Urinary bladder (tissue), 4 donors: ENCODE measurements at places on chromosomes 6 and 20. TPM values are rescaled to one million over a fixed set of nuclear protein-coding genes. Genes with fewer than 3 reads are reported as not detected.

The BNIP5 gene
- polyA plus RNA-seq, result not detected

The TTK gene
- polyA plus RNA-seq, result 0.23 TPM

The NUP43 gene
- polyA plus RNA-seq, result 10.8 TPM

DNA sequence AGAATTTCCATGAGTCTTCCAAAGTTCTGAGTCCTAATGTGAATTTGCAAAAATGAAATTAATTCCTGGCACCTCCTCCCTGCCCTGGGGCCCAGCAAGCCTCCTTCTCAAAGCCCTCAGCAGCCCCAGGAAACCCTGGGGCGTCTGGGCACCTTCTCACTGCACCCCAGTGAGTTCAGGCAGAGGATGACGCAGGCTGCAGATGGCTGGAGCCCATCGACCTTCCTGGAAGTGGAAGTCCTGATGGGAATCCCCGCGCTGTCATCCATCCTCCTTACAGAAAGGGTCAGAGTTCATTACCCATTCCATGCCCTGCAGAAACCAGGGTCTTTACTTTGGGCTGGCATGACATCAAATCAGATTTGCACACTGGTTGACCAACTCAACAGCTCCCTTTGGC, 31.6 kb downstream of the DLL1 start:
- DNase-seq, result no peak

DNA sequence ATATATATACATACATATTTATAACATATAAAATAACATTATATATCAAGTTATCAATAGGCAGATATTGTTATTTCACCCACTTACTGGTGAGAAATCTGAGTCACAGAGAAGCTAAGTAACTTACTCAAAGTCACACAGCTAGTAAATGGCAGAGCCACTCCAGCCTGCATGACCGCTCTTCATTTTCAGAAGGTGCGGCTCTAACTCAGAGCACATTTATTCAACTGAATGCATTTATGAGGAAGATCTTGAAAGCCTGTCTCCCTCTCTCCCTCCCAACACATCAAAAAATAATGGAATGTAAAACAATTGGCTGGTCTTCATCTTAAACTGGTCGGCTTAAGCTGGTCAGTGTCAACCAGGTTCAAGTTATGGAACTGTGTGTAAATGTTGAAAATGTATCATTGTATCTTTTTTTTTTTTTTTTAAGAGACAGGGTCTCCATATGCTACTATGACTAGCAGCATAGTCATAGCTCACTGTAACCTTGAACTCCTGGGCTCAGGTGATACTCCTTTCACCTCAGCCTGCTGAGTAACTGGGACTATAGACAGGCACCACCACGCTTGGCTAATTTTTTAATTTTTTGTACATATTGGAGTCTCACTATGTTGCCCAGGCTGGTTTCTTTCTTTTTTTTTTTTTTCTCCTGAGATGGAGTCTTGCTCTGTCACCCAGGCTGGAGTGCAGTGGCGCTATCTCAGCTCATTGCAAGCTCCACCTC, 70.7 kb upstream of the NCOA3 start:
- DNase-seq, result no peak

DNA sequence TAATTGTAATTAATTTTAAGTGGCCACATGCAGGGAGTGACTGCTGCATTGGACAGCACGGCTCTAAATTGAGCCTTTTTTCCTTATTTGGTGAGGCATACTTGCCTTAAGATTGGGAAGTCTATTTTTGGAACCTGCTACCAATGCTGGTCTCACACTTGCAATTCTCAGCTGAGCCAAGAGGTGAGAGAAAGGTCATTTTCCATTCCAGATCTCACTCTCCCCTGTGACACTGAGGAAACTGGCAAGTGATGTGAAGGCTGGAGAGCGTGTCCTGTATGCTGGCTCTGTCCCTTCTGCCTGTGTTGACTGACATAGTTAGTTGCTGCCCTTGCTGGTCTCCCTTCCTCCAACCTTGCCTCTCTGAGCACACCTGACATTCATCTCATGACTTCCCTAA, 735 bp upstream of the MOG start:
- no peak for DNase-seq

DNA sequence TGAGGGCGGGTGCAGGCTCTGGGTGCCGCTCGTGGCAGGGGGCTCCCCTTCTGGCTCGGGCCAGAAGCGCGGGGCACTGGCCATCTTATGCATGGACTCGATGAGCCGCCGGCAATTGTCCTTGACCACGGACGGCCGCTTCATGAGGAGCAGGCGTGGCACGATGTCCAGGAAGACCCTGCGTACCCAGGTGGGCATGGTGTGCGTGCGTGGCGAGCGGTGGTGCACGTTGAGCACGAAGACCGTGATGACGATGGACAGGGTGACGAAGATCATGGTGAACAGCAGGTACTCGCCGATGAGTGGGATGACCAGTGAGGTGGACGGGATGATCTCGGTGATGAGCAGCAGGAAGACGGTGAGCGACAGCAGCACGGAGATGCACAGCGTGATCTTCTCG, 11.0 kb downstream of the CHRNA4 start:
- no peak for DNase-seq
